ENCODE measurements at places on chromosomes 5 and 9. TPM values are rescaled to one million over a fixed set of nuclear protein-coding genes. Genes with fewer than 3 reads are reported as not detected.

ADAMTS2 gene
- 4.6 TPM for total RNA-seq

SH3PXD2B gene
- total RNA-seq = 33.0 TPM

TERT gene
- not detected for total RNA-seq

RALGPS1 gene
- total RNA-seq = 60.8 TPM

PCDHGB4 gene
- 7.8 TPM for total RNA-seq

ENTPD8 gene
- not detected for total RNA-seq

RAB3C gene
- 156 TPM for total RNA-seq

PCDHA6 gene
- 13.6 TPM for total RNA-seq

NIPAL4 gene
- 4.3 TPM for total RNA-seq

ACOT12 gene
- 0.81 TPM for total RNA-seq

LMBRD2 gene
- total RNA-seq = 51.2 TPM

STKLD1 gene
- total RNA-seq = 6.1 TPM

DNA sequence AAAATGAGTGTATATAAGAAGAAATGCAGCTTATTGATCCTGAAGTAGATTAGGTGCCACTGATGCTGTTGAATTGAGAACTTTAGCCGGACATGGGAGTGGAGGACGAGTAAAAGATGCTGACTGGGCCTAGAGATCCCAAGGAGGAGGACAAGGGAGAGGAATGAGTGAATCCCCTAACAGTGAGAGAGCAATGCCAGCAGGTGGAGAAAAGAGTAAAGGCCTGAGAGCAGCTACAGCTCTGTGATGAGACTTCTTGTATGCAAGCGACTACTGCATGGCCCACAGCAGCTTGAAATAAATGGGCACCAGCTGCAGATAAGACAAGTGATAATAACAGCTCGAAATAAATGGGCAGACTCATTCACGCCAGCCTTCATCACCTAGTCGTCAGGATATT is 44.5 kb upstream of the JMY start:
- DNase-seq = no peak

- DNase-seq = no peak
Observed at GRCh38 chr5:32462618-32463017, 18.1 kb upstream of the ZFR start.

DNA sequence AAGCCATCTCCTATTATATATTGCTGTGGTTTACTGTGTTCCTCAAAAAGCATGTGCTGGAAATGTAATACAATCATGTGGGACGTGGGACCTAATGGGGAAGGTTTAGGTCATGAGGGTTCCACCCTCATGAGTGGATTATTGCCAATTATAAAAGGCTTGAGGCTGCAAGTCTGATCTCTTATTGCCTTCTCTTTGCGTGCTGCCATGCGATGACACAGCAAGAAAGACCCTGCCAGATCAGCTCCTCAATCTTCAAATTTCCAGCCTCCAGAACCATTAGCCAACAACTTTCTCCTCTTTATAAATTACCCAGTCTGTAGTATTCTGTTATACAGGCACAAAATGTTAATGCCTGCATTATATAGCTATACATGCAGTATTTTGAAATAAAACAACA is 45.4 kb downstream of the MARCHF11 start:
- DNase-seq = no peak

- no peak for DNase-seq
Observed at GRCh38 chr9:111350556-111350955, 20.5 kb upstream of the OR2K2 start.

GRCh38 chr5:107533910-107534876 is 136.5 kb downstream of the EFNA5 start:
- DNase-seq = no peak

DNA sequence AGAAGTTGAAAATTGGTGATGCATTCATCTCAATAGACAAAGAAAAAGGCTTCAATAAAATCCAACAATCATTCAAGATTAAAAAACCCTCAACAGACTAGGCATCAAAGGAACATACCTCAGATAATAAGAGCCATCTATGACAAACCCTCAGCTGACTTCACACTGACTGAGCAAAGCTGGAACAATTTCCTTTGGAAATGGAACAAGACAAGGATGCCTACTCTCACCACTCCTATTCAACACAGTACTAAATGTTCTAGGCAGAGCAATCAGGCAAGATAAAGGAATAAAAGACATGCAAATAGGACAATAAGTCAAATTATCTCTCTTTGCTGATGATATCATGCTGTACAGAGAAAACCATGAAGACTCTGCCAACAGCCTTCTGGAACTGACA is 1188.1 kb downstream of the DTWD2 start:
- no peak for DNase-seq

DNA sequence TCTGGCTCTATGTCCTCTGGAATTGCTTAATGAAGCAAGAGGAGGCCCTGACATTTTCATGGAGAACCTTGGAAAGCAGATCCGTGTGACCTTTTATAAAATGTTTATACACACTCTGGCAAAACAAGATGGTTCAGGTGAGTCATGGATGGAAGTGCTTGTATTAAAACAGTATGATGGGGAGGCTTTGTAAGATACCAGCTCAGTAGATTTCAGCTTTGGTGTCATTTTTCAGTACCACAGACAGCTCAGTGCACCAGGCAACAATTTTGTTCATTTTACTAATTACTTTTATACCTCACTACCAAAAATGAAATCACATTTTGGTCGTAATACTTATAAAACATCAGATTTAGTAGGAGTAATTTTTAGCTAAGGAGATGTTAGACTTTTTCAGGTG is 5.2 kb downstream of the KCNN2 start:
- no peak for DNase-seq

GRCh38 chr5:140168371-140168770 is 6.6 kb upstream of the CYSTM1 start:
- DNase-seq = no peak

- no peak for DNase-seq
Observed at GRCh38 chr9:115668521-115668920, 485.1 kb upstream of the PAPPA start.

- no peak for DNase-seq
Observed at GRCh38 chr5:83752700-83753099, 32.0 kb upstream of the HAPLN1 start.

GRCh38 chr5:3512361-3513095 is 83.1 kb upstream of the IRX1 start:
- no peak for DNase-seq

- DNase-seq = no peak
Observed at GRCh38 chr5:33984671-33985124, at the start of gene SLC45A2. SLC45A2 (minus strand) TSS chr5:33984693; CDS start chr5:33984583, 110 bp downstream.

DNA sequence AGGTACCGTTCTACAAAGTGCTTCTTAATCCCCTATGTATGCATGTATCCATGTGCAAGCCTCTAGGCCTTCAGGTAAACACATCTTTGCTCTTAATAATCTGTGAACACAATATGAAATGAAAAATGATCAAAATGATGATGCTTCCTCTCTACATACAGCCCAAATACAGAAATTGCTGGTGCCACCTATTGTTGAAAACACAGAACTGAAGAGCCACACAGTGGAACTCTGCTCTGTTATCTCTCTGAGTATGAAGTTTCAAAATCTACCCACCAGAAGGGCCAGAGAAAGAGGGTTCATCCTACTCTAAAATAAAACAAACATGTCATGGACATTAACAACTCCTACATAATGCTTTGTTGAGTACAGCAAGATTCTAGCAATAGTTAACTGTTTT is 71.3 kb downstream of the GLIS3 start:
- DNase-seq = no peak

- DNase-seq = no peak
Observed at GRCh38 chr5:113201715-113202114, 225.1 kb downstream of the DCP2 start.

DNA sequence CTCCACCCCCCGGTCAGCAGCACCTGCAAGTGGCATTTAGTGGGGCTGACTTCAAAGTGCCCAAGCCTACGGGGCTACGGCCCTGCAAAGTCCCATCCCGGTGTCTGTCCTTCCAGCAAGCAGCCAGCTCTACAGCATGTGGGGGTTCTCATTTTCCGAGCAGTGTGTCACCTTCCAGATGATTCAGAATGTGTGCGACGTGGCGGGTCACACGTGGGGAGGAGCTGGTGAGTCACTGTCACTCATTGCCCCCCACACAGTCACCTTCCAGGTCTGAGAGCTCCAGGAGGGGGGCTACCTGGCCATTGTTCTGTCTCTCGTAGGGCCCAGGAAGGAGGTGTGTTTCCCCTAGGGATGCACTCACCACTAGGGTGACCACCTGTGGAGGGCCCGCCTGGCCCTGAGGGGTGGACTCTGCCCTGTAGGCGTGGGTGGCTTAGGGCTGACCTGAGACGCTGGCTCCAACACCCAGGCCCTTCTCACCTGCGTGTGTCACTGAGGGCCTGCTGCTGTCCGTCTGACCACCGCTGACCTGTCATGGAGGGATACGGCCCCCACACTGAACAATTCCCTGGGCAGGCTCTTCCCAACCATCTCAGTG is 70.2 kb downstream of the SEMA4D start:
- DNase-seq = no peak

DNA sequence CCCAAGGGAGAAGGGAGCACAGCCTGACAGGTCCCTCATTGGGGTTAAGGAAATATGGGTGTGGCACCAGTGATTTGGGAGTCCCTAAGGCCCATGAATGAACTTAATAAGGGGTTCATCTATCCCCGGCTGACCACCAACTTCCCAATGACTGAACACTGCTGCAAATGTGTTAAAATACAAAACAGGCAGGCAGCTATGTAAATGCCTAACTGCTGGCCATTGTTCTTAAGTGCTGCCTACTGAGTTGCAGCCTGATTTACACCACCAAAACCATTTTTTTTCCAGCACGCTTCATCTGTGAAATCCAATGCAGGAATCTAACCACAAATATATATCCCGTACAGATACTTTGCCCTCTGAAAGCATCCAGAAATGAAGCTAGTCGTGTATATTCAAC is 478.5 kb downstream of the PTPRD start:
- no peak for DNase-seq

GRCh38 chr9:4144869-4145268 is 155.0 kb downstream of the GLIS3 start:
- DNase-seq = no peak

GRCh38 chr5:87079219-87079618 is 188.5 kb upstream of the RASA1 start:
- DNase-seq = no peak

DNA sequence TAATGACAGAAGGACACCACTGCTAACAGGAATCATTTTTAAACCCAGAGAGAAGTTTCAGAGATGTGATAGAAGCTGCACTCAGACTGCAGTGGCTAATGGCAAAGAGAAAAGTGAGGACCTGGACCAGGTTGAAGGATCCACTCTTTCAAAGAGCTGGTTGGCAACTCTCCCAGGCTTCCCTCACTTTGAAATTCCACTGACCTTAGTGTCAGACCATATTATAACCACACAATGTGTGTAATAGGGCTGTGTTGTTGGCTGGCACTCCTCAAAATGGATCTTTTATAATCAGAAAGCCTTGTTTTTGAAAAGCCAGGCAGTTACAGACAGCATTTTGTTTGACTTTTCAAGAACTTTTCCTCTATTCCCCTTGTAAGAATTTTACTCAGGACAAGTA is 280.7 kb downstream of the PRELID2 start:
- no peak for DNase-seq

- no peak for DNase-seq
Observed at GRCh38 chr9:126436545-126437267, 110.1 kb downstream of the MVB12B start.

DNA sequence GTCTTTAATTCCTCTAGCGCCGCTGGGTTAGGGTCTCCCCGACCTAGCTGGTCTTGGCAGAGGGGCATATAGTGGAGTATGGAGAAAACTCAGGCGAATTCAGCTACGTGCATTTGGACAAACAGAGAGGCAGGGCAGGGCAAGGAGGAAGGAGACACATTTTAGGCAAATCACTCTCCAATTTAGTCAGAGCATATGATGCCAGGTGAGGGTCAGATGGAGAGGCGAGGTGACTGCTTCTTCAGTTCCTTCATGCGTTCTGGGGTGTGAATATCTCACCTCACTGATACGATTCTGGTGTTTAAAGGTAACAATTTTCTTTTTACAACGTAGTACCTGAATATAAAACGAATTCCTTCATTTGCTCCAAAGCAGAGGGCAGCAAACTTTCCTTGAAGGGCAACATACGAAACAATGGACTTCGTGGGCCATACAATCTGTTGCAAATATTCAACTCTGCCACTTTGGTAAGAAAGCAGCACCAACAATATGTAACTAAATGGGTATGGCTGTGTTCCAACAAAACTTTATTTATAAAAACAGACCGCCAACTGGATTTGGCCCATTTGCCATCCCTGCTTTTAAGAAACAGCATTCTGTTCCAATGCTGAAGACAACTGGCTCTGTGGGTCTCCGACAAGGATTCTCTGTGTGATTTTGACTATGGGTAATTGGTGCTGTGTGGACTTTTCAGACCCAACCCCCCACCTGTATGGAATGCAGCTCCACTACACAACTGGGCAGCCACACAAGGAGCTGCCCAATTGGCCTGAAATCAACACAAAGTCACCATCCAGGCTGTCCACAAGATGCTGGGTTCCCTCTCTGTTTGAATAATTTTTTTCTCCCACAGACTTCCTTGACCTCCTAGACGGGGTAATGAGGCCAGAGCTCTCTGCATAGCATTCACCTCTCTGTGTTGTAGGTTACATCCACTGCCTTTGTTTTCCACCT is 53.8 kb downstream of the RAPGEF1 start:
- DNase-seq = no peak

Data from dorsolateral prefrontal cortex (tissue), 122 donors.